ENCODE measurements at places on chromosomes 12 and 14.

- no peak for DNase-seq
Measured at GRCh38 chr14:31138301-31138700, 69.3 kb downstream of the HECTD1 start.

DNA sequence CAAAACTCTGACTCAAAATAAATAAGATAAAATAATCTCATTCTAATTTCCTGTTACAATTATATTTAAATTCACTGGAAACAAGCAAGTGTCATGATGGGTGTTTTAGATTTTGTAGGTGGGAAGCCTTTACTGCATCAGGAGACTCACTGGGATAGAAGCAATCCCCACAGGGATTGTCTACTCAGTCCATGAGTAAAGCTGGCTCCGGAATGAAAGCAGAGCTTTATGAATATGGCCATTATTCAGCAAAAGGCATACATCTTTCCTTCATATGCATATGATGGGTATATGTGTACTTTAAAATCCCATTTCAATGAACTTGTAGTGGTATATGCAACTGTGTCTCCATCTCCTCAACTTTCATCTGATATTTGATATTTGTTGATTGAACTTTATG, 25.4 kb upstream of the PPM1H start:
- no peak for DNase-seq

- no peak for DNase-seq
Measured at GRCh38 chr12:29054858-29055663, 94.0 kb upstream of the FAR2 start.

DNA sequence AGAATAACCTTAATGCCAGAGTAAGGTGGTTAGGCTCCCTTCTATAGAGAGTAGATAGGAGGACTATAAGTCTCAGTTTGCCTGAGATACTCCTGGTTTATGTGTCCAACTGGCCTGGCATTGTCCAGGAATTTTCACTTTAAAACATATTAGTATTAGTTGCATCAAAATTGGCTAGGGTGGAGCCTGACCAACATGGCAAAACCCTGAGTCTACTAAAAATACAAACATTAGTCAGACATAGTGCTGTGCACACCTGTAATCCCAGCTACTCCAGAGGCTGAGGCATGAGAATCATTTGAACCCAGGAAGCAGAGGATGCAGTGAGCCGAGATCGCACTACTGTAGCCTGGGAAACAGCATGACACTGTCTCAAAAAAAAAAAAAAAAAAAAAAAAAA, 11.9 kb downstream of the WDHD1 start:
- DNase-seq: no peak

DNA sequence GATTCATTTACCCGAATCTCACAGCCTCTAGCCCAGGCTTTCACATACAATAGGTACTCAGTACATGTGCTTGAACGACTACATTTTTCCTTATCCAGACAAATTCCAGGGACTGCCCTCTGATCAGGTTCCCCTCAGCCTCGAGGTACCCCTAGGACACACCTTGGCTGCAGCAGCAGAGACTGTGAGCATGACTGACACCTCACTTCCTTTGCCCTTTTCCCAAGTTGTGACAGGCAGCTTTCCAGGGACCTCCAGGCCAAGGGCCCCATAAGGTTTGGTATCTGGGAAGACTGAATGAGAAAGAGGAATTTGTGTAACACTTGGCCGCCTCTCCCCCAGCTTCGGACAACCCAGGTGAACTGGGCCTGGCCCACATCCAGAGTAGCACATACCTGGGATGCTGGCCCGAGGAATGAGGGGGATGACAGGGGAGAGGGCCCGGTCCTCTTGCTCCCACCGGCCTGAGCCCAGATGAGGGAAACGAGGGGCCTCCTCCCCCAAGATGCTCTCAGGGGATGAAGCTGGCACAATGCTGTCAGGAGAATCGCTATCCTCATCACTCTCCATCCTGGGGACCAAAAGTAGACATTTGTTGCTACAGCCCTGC, 10.2 kb upstream of the PRKAG1 start:
- no peak for DNase-seq

DNA sequence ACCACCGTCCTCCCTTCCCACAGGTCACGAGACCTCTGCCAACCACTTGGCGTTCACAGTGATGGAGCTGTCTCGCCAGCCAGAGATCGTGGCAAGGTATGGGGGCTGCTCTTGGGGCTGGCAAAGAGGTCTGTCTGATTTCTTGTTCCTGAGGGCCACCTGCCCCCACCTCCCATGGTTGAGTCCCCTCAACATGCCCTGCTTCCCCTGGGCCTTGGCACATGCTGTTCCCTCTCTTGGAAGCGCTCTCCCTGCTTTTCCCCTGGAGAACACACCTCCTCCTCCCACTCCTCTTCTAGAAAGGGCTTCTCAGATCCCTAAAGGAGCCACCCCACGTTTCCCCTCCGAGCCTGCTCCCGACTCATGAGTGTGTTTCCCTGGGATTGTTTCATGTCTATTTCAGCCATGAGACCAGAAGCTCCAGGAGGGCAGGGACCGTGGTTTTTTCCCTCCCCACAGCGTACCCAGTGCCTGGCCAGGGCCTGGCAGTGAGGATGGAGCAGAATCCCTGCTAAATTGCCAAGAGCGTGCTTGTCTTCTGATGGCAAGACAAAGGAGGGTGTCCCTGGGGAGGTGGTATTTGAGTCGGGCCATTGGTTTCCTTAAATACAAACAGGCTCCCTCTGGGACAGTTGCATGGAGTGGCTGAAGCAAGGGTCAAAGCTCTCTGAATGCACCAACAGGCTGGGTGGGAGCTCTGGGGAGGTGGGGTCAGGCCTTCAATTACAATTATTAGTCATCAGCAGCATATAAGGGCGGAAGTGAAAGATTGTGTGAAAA, 34.1 kb downstream of the CYP46A1 start:
- DNase-seq: no peak
